Stimulated activated CD4-positive, alpha-beta T cell treated with anti-CD3 and anti-CD28 coated beads, Interleukin-4, amount 100 ng/mL, for 48 hours (primary cell): ENCODE measurements at places on chromosomes 12 and 14.

GRCh38 chr12:52241205-52241842, 8.3 kb downstream of the KRT7 start:
- DNase-seq, result no peak

- no peak for DNase-seq
Measured at GRCh38 chr12:599756-600155, 63.5 kb downstream of the NINJ2 start.

GRCh38 chr14:103782376-103782775, 65.0 kb downstream of the PPP1R13B start:
- no peak for DNase-seq

DNA sequence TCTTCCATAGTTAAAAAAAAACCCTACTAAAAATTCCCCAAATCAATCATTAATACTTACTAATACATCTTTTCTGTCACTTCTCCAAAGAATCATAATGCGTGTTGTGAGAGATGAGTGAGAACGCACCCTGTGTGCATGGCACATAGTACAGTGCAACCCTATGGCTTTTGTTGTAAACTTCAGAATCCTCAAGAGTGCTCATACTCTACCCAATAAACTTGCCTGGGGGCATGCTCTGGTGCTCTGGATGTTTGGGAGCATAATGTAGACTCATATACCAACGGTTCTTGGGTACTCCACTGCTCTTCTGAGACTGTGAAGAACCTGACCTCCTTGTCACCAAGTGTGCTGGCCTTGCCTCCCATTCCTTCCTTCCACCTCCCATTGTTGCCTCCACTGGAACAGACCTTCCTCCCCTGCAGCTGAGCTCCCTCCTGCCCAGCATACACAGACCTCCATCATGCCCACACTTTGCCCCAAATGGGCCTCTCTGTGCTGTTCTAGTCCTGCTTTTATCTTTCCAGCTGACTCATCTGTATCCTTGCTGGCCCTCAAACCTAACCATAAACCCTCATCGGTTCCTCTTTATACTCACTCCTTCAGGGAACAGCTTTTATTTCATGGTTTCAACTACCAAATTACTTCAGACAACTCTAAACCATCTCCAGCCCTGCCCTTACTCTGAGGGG, 8.9 kb downstream of the DCP1B start:
- no peak for DNase-seq

DNA sequence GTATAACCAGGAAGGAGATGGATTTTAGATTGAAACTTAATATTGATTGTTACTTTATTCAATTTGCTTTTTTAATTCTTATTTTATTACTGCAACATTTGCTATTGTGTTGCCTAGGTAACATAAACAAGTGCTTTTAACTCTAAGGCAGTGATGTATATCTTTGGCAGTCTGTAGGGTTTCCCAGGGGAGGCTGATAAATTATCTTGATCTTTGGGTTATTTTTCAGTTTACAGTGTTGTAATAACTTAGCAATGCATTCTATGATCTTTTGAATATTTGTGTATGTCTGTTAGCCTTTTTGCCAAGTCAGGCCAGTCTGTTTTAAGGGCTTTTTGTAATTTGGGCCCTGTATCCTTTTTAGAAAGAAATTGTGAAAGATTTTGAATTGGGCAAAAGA, 7.8 kb upstream of the DTD2 start:
- DNase-seq, result no peak

GRCh38 chr12:55446326-55446725, 2.5 kb downstream of the OR6C2 start:
- no peak for DNase-seq

GRCh38 chr12:95532851-95533250, 18.4 kb downstream of the USP44 start:
- DNase-seq, result no peak

DNA sequence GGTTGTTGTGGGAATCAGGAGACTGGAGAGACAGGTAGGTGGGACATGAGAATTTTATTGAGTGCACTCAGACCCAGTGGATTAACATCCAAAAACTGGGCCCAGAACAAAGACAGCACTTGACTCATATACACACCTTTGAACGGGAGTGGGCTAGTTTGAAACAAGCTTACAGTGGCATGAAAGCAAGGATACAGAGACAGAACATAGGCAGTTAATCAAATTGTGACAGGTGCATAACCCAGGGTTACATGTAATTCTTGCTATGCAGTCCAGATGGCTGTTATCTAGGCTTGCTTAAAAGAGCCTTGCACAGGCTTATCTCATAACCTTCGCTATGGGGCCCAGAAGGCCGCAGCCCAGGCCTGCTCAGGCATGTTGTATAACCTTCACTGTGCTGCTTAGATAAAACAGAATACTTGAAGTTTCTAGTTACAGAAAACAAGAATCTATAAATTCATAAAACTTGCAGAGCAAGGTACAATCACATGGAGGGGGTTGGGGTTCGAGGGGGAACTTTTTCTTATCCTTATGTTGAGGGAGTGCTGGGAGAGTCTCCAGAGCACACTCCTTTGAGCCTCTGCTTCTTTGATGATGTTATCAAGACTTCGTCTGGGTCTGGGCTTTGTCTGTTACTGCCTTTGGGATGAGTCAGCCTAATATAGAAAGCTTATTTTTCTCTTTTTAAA, 81.7 kb downstream of the TNFAIP2 start:
- DNase-seq, result no peak

- DNase-seq, result no peak
Measured at GRCh38 chr14:21033133-21033698, 1.4 kb downstream of the RNASE13 start.

DNA sequence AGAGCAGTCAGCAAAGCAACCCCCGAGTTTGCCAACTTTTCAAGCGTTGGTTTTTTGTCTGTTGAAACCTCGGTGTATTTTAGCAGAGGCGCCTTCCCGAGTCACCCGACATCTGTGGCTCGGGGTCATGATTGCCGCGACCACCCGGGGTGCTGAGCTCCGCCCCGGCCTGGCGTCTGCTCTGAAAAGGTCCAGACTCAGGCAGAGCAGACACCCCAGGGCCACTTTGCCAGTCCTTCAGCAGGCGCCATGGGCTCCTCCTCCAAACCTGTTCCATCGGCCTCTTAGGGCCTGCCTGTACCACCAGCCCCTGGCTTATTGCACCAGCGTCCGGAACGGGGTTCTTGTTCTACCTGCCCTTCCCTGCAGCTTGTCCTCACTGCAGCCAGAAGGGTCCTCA, 19.1 kb downstream of the ANKRD9 start:
- no peak for DNase-seq

- DNase-seq, result no peak
Measured at GRCh38 chr12:93734784-93735183, 57.6 kb downstream of the CRADD start.

DNA sequence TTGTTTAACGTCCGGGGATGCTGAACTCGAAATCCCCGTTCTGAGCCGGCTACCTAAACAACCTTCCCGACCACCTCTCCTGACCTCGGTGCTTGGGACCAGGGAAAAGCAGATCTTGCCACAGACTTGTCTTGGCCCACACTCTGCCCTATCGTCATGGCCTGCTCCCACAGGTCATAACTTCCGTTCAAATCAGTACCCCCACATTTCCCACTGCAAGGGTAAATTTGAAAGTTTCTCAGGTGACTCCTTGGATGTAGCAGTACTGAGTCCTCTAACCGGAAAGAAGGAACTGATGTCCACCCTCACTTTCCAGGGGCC, 612 bp upstream of the RBM23 start:
- DNase-seq, result no peak

DNA sequence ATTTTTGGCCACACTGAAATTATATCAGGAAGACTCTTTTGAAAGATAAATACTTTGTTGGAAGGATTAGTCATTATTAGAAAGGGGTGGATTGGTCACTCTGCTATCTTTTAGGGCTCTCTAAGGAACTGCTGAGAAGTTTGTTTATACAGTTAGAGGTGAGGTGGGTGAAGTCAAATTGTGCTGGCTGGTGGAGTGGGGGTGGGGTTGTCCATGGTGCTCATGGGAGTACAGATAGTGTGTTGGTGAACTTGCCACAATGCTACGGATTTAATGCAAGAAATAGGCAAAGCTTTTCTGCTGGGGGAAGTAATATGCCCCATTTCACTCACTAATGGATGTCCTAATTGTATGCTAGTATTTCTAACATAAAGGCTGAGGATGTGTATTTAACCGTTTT, 35.8 kb downstream of the SUSD6 start:
- DNase-seq, result no peak

DNA sequence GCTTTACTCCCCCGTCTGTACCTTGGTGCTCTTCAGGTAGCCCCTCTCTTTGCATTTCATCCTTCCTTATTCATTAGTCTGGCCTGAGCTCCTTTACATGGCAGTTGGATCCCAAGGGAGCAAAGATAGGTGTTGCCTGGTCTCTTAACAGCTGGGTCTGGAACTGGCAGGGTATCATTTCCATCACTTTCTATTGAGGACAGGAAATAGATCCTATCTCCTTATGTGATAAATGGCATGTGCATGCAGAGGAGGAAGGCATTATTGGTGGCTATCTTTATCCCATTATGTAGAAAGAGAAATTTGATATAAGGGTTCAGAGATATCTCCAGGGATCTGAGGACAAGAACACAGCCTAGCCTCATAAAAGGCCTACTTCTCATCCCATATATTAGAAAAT, 54.6 kb upstream of the OAS1 start:
- no peak for DNase-seq

DNA sequence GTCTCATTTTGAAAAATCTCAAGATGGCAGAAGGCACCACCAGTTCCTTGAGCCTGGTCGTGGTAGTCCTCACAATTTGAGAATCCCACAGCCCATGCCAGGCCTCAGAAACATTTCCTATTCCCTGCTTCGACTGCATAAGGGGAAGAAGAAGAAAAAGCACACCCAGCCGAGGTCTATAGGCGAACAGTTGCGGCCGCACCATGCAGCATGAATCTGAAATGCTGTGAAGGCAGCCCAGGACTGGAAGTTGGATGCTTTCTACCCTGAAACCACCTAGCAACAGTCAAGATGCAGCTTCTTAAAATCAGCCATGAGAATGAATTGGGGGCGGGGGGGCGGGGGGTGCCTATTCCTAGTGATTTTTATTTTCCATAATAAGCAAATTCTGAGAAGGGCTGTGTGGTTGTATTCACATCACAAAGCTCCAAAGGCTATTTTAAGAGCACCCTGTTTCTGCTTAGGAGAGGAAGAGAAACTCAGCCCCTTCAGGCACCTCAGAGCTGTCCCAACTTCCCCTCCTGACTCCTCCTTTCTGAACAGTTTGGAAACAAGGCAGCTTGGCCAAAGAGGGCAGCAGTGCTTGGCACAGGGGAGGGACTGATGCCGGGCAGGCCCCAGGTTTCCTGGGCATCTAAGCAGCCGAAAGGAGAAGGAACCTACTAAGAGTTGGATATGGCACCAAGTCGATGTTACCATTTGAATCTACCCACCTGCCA, 172.5 kb upstream of the FOXN3 start:
- DNase-seq, result no peak

DNA sequence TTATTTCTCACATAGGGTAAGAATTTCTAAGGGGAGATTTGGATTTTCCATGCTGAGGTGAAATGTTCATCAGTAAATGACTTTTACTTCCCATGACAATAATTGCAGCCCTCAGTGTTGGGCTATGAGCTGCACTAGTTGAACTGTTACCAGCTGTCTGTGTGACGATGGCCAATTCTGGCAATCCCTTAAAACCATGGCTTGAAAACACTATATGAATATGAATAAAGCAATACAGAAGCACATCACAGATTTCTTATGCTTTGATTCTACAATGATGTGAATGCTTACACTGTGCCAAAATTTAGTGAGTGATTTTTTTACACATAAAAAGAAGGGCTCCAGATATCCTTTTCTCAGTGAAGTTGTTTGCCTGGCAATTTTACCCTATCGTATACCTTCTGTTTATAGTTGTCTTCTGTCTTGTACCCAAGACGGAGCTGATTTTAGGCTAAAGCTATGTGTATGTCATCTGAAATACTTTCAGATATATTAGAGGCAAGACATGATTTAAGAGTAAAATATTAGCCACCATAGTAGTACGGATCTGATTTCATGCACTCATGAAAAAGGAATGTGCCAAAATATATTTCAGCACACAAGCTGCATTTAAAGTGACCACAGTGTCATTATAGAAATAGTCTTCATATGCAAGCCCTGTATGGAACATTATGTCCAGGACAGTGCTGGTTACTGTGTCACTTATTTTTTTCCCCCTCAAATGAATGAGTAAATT, 52.0 kb downstream of the SLC38A4 start:
- DNase-seq, result no peak

DNA sequence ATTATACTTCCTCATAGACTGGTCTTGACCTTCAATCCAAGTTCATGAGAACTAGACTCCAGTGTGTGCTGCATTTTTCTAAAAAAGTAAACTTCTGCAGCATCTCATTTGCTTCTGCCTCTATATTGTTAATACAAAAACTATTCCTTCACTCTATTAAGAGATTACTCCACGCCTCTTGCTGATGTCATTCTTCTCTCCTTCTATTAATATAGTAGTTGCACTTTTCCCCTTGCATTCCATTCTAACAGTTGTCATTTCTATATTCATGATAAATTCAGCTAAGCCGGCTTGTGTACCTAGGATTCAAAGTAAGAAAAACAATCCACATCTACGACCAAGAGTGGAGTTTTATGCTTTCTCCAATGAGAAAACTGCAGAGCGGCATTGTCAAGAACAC, 480.4 kb upstream of the NOVA1 start:
- no peak for DNase-seq

GRCh38 chr12:42969355-42969754, 379.8 kb upstream of the PRICKLE1 start:
- no peak for DNase-seq

GRCh38 chr12:93137656-93138612, 208.8 kb upstream of the EEA1 start:
- no peak for DNase-seq

DNA sequence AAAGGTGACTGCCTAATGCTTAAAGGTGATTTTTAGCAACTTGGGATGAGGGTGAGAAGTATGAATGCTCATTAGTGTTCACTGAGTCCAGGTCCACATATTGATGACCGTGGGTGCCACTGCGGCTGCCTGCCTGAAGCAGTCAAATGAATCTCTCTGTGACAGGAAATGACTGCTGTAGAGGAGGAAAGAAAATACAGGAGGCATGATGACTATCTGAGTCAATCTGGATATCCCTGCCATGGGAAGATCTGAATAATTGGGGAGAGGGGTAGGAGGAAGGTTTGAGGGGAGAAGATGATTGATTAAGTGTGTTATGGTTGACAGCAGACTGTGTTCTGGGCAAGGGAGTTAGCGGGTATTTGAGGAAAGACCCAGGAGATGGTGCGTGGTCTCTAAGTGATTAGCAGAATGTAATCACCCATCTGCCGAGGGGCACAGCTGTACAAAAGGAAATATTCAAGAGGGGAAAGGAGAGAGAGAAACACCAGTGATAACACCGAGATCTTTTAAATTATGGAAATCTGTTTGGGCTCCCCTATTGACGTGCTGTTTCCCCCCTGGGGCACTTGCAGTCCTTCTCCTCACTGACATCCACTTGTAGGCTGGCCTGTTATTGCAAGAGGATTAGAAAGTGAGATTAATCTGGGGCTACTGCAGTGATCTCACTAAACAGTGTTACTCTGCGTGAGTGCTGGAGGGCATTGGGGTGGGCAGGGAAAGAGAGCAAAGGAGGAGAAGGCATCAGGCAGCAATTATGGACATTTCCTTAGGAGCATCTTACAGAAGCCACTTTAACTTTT, 97.7 kb downstream of the AKAP6 start:
- DNase-seq, result no peak

- DNase-seq, result no peak
Measured at GRCh38 chr12:51405801-51406207, 14.6 kb upstream of the GALNT6 start.

- no peak for DNase-seq
Measured at GRCh38 chr14:37369425-37369824, 171.7 kb downstream of the MIPOL1 start.

- DNase-seq, result peak; percentile 24
Measured at GRCh38 chr12:27460471-27460978, 14.0 kb downstream of the SMCO2 start.

- no peak for DNase-seq
Measured at GRCh38 chr12:108650083-108650482, 16.4 kb upstream of the SELPLG start.
